ENCODE measurements at places on chromosomes 16 and 17.

GRCh38 chr17:7922845-7923628 is 6.6 kb downstream of the KCNAB3 start:
- DNase-seq = no peak

GRCh38 chr16:69610356-69610755 is 44.6 kb downstream of the NFAT5 start:
- no peak for DNase-seq

GRCh38 chr16:75263963-75264445 is 12.6 kb upstream of the BCAR1 start:
- DNase-seq = peak; percentile 62

- peak; percentile 75 for DNase-seq
These were observed at the start of gene DPH1 for GRCh38 chr17:2029911-2030778. DPH1 (plus strand) TSS chr17:2030153; CDS start chr17:2030170, 17 bp downstream.

Data from DMS 273 treated with DMSO at 0.1 percent for 48 hours (cell line).